C1 segment of cervical spinal cord (tissue), 14 donors: ENCODE measurements at places on chromosomes 12 and 14.

DNA sequence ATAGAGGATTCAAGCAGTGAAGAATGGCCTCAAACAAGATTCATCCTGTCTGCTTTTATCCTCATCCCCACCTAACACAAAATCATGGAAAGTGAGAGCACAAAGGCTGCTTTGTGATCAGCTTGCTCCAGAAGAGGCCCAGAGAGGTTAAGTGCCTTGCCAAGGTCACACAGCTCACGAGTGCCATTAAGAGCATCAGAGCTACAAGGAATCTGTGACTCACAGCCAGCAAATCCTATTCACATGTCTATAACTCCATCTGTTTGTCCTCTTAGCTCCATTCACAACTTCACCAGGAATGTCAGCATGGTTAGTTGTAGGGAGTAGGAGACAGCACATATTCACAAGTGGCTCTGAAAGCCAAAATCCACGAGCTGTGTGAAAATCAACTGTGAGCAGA is 79.8 kb downstream of the TTC9 start:
- no peak for DNase-seq

DNA sequence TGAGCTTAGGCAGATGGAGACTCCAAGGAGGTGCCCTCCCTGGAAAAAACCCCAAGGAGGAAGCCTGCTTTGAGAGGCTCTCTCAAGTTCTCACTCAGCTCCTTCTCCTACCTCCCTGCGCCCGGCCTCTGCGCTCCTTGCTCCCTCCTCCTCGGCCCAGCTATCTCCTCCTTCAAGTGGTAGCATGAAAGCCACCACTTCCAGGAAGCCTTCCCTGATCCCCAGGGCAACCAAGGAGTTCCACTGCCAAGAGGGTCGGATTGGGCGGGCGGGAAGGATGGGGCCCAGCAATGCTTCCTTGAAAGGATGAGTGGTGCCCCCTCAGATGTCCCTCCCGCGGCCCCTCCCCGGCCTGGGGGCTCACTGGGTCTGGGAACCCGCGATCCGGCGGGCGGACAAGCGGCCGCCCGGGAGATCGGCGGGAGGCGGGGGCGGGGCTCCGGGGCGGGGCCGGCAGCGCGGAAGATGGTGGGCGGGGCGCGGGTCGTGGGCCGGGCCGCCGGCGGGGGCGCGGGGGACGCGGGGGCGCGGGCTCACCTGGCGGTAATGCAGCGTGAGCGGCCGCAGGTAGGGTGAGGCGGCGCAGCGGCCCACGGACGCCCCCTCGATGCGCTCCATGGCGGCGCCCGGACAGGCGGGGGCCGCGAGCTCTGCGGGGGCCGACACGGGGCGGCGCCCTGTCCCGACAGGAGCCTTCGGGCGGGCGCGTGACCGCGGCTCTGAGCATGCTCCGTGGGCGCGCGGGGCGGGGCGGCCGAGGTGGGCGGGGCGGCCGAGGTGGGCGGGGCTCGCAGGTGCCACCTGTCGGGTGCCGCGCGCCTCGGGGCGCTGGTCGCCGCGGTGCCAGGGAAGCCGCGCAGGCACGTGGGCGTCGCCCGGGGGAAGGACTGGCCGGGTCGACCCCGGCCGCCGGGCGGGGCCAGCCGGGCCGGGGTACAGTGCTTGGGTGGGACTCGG is at the start of gene NUDT14:
TSS of gene NUDT14 (minus strand) at position 721 of the 957 bp plus-strand sequence. CDS start at position 618, 103 bp downstream.
- DNase-seq, result no peak

DNA sequence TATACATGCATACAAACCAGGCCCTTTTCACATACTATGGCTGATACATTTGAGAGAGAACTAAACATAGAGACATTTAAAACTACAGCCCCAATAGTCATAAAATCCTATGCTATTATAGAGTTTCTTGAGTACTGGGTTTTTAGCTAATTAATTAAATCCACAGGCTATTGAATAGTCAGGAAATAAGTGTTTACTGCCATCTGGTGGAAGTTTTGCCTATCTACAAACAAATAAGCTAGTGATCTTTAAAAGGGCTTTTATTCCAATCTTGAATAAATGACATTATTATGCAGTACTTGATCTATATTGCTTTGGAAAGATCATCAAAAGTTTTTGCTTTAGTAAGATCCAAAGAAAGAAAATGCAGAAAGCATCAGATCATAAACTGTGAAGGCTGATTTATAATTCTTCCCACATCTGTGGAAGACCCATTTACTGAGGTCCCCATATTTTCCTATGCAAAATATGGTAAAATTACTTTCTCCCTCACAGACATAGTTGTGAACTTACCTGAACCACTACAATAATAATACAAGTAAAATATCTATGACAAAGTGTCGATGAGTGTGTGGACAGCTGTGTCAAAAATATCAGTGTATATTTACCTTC is 131.3 kb downstream of the ITPR2 start:
- DNase-seq, result no peak

- no peak for DNase-seq
Observed at GRCh38 chr12:118418385-118419057, 42.2 kb downstream of the SUDS3 start.

GRCh38 chr12:125245581-125246557 is 180.6 kb downstream of the AACS start:
- DNase-seq, result peak; percentile 2

DNA sequence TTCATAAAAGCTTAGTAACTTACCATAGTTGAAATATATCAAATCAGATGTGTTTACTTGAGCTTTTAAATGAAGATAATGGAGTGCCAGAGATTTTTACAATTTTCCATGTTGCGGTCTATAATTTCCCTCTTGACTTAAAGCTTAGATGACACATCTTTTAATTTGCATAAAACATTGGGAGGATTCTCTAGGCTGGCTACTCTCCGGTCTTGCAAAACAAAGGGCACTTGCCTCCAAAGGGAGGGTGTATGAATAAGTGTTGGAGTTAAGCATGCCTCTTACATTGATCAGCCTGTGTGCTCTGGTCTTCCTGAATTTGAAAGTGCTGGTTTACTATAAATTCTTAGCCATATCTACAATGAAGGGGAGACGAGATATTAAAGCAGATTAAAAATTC is 336.4 kb upstream of the NAV3 start:
- no peak for DNase-seq
